ENCODE measurements at places on chromosomes 2 and 18.

GRCh38 chr2:236823041-236823629, 253.5 kb downstream of the ACKR3 start:
- no peak for DNase-seq

GRCh38 chr18:34848156-34848555, 138.1 kb downstream of the DTNA start:
- no peak for DNase-seq

DNA sequence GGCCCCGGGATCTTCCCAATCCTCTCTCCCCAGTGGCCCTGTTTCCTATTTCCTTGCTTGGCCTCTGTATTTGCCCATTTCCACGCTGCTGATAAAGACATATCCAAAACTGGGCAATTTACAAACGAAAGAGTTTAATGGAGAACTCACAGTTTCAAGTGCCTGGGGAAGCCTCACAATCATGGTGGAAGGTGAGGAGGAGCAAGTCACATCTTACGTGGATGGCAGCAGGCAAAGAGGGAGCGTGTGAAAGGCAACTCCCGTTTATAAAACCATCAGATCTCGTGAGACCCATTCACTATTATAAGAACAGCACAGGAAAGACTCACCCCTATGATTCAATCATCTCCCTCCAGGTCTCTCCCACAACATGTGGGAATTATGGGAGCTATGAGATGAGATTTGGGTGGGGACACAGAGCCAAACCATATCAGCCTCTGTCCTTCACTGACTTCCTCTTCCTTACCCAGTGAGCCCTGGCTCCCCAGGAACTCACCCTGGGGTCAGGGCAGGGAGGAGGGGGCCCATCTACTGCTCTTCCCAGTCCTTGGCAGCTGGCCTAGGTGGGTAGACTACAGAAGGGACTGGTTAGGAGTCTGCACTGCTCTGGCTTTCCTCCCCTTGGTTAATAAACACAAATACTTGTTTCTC, 105.8 kb upstream of the MYCN start:
- DNase-seq = no peak

DNA sequence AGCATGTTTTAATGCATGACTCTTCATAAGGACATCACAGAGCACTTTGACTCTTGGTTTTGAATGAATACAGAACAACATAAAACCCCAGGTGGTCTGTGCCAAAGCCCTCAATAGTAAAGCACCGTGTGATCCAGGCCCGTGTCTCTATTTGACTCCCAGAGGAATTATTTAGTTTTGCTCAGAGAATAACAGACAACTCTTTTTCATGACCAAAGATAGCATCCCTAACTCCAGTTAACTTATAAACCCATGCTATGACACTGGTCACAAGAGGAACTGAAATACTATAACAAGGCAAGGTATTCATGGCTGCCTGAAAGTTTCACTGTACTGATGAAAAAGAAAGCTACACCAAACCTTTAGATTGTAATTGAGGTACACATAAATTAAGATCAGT, 128.4 kb downstream of the IKZF2 start:
- no peak for DNase-seq

DNA sequence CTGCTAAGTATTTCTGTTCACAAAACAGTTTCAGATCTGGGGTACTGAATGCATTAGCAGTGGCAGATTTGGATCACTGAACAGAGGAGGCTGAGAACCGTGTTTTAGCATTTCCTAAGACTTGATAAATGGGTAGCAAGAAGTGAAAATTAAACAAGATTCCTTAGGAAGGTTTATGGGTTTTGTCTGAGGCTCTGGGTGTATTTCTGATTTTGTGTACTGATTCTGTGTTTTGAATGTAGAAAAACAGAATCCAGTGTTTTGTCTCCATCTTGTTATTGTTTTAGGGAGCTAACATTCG, 1.4 kb downstream of the FAM117B start:
- DNase-seq = no peak

DNA sequence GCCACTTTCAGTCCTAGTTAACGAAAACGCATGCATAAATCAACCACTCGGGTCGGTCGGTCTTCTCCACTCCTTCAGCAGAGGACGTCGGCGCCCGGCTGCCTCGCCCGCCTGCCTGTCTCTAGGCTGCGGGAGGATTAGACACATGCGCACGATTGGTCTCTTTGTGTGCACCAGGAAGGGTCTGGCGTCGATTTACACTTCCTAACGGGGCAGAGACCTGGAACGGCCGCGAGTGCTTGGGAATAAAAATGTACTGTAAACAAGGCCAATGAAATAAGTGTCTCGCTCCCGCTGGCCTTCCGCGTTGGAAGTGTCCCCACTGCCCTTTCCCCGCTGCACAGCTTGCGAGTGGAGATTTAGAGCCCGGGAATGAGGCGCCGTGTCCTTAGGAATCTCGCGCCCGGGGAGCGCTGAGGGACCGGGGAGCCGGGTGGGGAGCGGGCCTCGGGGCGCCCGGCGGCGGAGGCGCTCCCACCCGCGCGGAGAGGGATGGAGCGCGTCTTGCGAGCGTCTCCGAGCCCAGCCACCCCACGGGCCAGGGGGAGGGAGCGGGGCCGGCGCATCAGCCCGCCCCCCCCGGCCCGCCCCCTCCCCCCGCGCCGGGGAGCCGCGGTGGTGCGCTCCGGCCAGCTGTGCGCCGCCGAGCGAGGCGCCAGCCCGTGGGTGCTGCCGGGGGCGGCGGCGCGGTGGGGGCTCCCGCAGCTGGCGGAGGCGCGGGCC, at the start of gene DOK6:
TSS of gene DOK6 (plus strand) at position 636 of the 723 bp plus-strand sequence.
- DNase-seq = peak; percentile 90

- peak; percentile 19 for DNase-seq
Observed at GRCh38 chr2:113842919-113843736, 46.8 kb upstream of the ACTR3 start.

DNA sequence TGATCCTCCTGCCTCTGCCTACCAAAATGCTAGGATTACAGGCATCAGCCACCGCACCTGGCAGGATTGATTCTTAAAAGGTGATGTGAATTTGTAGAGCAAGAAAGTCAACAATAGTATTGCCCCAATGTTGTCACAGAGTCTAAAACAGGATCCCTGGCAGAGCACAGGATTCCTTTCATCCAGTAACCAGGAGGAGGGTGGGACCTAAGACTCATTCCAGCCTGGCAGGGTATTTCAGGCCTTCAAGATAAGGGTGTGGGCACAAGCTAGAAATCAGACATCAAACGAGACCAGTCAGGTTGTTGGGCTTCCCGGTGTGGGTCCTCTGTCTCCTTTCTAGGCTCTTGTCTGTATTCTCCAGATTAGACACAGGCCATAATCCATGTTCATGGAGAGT, 511.4 kb downstream of the BCL11A start:
- DNase-seq = no peak

DNA sequence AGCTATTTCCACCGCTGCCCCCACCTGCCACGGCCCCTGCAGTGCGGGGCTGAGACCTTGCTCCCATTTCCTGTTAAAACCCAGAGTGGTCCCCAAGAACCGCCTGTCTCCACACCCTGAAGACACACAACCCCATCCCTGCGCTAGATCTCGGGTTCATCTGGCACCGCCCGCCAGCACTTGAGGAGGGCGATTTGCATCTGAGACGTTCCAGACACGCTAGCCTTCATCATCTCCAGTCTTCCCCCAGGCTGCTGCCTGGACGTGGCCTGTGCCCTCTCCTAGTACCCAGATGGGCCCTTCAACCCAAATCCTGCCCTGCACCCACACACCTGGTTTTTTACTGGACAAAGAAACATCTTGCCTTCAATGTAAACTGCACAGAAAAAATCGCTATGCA, 49.8 kb downstream of the SLC66A2 start:
- no peak for DNase-seq

DNA sequence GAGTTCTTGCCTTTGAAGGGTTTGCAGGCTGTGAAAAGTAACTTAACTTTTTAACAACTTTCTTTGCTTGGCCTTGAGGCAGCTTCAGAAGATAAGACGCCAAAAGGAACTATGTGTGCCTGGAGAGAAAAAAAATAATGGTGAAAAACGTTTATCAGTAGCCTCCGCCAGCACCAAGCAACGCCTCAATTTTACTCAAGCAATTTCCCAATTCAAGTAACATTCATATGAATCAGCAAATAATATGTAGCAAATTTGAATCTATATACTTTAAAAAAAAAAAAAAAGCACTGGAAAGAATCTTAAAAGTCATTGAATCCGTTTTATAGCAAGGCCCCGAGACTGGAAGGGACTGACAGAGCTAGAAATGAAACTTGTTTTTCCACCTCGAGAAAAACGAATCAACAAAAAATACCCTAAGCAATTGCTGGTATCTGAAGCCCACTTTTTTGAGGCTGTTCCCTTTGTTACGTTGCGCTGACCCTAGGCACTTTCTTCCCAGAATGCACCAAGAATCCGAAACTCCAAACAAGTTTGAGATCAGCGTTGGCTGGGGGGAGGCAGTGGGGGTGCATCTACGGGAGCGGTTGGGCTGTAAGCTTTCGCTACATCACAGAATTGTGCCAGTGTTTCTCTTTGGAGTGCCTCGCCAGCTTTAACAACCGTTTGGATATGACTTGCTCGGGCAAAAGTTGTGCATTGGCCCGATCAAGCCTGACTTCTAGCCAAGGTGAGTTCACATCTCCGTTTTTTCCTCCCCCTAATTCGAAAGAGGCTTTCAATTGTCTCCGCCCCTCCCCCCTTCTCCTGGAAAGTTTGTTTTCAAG, 2.7 kb upstream of the TGIF1 start:
- DNase-seq = peak; percentile 90

DNA sequence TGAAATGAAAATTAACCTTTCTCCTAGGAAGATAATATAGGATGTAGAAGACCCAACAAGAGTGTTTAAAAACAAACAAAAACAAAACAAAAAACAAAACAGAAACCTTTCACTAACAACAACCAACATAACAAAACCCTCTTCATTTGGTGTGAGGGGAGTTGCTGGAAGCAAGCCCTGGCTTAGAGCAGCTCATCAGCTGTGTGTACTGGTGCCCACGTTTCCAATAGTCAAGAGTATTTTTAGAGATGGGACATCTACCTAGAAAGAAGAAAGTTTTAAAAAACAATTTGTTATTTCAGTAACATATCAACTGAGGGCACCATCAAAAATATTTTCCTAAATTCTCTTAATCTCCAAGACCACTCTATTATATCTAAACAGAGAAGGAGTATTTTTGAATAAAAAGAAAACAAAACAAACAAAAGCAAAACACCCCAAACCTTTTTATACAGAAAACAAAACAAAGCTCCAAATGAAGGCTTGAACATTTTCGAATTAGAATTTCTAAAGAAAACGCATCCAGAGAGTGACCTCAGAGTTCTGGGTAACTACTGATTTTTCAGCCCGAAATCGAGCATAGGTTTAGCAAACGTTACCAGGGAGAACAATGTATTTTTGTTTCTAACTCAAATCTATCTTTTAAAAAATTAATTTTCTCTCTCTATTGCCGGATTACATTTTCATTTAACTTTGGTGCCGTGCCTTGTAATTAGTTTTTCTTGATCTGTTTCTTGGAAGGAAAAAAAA, 134.6 kb downstream of the INSIG2 start:
- DNase-seq = peak; percentile 50

- DNase-seq = no peak
Observed at GRCh38 chr18:48670751-48671560, 132.1 kb downstream of the CTIF start.

DNA sequence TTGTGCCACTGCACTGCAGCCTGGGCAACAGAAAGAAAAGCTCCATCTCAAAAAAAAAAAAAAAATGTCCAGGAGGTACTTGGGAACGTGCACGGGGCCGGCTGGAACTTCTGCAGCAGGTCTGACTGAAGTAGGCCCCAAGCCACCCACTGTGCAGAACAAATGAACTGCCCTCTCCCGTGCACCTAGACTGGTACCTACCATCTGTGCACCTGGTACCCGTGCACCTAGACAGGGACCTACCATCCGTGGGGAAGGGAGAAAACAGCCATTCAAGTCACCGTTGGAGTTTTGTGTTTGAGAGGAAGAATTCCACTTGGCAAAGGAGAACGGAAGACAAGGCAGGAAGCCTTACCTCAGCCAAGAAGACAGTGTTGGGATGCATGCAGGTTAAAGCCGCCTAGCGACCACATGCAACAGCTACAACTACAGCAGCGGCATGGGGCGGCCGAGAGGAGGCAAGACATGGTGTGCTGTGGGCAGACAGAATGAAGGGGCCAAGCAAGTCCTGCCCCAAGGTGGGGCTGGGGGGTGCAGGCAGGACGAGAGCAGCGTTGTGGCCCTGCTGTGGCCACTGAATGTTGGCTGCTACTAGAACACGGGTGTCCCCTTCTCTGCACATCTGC, 16.1 kb downstream of the ST3GAL5 start:
- no peak for DNase-seq

- no peak for DNase-seq
Observed at GRCh38 chr2:215900203-215900611, 113.1 kb downstream of the MREG start.

DNA sequence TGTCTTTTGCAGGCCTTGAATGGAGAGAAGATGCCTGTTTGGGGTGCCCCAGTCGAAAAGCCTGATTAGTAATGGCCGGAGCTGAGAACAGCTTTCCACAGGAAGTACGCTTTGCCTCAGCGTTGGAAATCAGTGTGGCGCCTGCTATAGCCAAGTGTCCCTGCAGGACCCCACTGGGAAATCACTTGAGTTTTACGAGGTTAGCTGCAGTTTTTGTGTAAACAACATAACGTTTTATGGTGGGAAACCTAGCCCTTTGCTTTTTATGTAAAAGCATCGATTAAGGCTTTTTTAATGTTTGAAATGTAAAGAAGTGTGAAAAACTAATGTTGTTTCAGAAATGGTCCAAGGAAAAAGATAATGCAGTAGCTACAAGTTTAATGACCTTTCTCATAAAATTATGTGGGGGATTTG, 234.2 kb downstream of the TTC32 start:
- no peak for DNase-seq

GRCh38 chr2:127058246-127058953, 48.6 kb downstream of the BIN1 start:
- DNase-seq = no peak

DNA sequence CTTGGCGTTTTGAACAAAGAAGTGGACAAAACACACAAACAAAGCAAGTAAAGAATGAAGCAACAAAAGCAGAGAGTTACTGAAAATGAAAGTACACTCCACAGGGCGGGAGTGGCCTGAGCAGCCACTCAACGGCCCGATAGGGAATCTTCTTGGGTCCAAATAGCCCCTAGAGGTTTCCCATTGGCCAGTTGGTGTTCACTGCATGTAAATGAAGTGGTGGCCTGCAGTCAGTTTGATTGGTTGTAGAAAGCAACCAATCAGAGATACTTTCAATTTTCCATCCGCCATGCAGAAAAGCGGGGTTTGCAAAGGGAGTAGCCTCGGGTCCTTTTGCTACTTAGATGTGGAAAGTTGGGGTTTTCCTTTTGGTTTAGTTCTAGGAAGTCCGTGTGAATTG, 31.6 kb downstream of the CYBRD1 start:
- no peak for DNase-seq

- no peak for DNase-seq
Observed at GRCh38 chr2:65267008-65267407, 39.4 kb downstream of the ACTR2 start.

- DNase-seq = no peak
Observed at GRCh38 chr2:211458974-211459373, 902.6 kb downstream of the CPS1 start.

- no peak for DNase-seq
Observed at GRCh38 chr2:11371092-11371937, 26.9 kb upstream of the ROCK2 start.

Data from tongue (tissue), 3 donors.